RWPE1 (cell line): ENCODE measurements at places on chromosomes 1 and 21.

DNA sequence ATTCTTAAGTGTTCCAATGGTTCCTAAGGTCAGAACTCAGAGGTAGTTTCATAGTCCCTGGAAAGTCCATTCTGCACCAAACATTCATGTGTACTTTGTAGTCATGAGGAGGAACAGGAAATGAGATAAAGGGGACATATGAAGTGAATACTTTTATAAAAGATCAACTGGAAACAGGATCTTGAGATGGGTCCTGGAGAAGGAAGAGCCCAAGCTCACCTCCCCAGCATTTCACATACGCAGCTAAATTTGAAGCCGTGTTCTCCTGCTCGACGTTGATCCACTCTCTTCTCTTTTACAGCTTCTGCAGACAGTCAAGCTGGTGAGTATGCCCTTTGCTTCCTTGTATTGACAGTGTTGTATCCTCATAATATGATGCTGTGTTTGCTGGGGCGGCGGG, 429 bp downstream of the FCGR2A start:
- no peak for DNase-seq

DNA sequence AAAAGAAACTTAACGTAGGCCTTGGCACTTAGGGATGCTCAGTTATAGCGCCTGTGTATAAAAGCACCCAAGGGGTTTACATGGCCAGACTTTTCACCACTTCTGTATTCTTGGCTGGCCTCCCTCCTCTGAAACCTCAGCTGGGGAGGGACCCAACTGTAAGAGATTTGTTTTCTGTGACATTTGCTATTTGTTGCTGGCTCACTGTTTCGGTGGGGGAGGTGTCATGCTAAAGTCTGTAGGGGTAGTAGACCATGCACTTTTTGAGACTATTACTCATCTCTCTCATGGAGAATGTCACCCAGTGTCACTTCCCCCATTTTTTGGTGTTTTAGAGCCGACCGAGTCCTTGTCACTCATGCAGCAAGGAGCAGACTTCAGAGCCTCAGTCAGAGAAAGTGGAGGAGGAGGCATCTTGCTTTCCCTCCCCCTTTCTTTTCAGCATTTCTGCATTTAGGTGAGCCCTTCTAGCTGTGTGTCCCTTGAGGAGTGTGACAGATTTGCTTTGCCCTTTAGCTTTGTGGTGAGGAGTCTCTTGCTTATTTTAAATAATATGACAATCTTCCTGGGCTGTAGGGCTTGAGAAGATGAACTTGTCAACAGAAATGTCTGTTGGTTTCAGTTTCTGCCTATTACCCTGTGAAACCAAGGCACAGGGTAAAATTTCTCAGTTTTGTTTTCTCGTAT, 160.1 kb downstream of the FASLG start:
- DNase-seq: no peak

- DNase-seq: no peak
Observed at GRCh38 chr1:22821027-22821426, 110.4 kb downstream of the EPHB2 start.

GRCh38 chr1:173009597-173009996, 41.1 kb downstream of the TNFSF18 start:
- DNase-seq: no peak

GRCh38 chr21:44800103-44800502, 1.5 kb downstream of the UBE2G2 start:
- peak; percentile 34 for DNase-seq

DNA sequence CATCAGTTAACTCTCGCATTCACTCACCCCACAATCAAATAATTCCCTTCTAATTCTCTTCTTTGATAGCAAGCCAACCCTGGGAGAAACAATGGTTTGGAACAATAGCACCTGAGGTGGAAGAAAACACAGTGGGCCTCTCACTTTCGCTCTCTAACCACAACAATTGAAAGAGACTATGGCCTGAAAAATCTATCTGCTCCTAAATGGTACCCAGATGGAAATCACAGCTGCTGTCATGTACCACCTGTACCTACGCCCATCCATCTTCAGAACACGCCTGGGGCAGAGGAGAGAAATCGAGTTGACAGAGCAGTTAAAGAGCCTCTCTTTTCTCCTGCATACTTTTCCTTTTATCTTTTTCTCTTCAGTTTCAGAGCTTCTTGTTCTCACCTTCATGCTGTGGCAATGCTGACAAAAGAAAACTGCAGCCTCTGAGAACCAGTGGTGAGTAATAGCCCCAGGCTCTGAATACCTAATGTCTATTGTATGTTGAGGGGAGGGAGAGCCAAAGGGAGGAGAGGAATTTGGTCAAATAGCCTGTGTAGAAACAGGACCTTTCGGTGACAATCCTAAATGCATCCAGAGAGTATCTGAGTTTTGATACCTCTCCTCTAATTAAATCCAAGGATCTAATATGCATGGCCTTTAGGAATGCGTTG, 57.7 kb downstream of the ZC3H11B start:
- DNase-seq: peak; percentile 75

GRCh38 chr1:211613108-211613947, 34.4 kb upstream of the SLC30A1 start:
- peak; percentile 58 for DNase-seq

GRCh38 chr1:3530926-3531818, 76.7 kb downstream of the ARHGEF16 start:
- DNase-seq: peak; percentile 96

GRCh38 chr1:3676581-3677470, 24.5 kb downstream of the TP73 start:
- DNase-seq: no peak

GRCh38 chr1:60765204-60765603, 317.2 kb upstream of the NFIA start:
- peak; percentile 20 for DNase-seq

DNA sequence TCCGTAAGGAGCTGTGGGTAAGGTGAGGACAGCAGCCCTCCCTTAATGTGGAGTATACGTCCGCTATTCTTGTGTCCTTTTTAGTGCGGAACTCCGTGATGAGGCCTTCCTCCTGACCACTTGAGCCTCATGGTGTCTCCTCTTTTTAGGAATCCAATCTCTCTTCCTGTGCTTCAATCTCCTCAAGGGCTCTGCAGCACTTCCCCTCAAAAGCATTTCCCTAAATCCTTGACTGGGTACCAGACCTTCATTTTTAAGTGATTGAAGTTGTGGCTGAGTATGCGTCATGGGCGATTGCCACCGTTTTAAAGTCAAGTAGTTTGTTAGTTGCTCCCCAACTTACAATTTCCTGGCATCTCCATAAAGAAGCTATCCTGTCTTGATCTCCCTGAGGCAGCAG, 62.8 kb downstream of the SAMSN1 start:
- no peak for DNase-seq

DNA sequence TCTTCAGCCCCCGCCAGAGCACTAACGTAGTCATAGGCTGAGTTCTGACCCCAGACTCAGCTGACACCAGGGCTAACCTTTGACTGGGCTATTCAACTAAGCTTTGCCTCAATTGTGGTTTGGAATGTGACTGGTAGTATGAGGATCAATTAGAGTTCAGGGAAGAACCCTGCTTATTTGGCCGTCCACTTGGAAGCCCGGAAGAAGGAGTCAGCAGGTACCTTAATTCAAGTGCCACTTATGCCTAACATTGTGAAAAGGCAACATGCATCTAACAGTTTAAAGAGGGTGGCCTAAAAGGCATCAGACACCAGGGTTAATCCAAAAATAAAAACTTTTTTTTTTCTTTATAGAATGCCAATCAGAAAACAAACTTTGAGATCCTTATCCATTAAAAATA, 92.3 kb downstream of the BEND5 start:
- DNase-seq: no peak

DNA sequence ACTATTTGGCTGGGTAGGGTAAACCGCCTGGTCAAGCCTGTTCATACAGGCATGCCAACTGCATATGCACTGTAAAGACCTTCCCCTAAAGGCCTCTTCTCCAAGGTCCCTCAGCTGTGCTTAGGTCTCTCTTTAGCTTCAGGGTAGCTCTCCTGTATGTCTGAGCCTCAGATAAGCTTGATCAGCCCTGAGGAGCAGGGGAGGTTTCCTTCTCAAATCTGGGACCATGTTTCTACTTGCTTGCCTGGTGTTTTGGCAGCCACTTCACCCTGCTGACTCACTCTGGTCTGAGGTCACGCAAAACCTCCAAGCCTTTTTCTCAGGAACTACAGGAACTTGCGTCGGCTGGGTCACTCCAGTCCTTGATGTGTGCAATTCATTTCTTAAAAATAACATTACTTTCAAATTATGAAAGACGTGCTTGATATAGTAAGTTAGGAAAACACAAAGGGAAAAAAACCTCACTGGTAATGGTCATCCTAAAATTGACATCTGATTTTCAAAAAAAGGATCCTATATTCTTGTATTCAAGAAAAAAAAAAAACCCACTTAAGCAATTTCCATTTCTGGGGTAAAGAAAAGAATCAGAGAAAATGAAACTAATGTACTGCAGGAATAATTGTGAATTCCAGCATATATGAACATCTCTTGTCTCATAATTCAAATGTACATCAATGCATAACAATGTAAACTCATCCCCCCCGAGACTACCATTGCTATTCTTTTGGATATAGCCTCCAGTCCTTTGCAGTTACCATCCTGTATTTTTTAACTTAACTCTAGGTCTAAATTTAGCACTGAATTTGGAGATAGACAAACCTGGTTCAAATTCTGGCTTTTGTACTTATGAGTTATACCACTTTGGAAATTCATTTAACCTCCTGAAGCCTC, 24.8 kb upstream of the RNF19B start:
- peak; percentile 88 for DNase-seq

DNA sequence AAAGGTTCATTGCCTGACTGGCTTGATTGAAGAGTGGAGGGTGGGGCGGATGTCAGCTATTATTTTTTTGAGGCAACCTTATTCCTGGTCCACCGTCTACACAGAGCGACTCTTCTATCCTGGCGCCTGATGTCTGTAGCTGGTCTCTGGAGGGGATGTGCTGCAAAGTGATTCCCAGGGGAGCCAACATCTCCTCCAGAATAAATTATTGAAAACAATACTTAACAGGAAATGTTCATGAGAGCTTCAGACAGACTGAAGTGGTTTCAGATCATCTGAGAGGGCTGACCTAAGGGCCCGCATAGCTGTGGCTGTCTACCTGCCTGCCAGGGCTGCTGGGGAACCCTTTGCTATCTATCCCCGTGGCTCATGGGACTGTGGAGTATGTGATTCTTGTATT, 66.7 kb downstream of the TEX35 start:
- no peak for DNase-seq

DNA sequence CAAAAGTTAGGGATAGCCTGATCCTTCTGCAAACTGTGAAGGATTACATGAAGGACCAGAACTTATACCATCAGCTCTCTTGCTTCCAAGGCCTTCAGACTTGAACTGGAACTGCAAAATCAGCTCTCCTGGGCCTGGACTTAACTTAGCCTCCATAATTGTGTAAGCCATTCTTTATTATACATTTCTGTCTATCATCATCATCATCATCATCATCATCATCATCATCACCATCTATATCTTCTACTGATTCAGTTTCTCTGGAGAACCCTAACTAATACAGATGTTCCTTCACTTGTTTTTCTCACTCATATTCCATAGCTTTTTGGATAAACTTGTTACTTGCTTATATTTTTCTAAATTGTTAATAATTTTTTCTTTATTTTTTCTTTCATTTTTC, 50.0 kb downstream of the PAPPA2 start:
- no peak for DNase-seq

- no peak for DNase-seq
Observed at GRCh38 chr21:42172596-42173483, 46.1 kb upstream of the ABCG1 start.

DNA sequence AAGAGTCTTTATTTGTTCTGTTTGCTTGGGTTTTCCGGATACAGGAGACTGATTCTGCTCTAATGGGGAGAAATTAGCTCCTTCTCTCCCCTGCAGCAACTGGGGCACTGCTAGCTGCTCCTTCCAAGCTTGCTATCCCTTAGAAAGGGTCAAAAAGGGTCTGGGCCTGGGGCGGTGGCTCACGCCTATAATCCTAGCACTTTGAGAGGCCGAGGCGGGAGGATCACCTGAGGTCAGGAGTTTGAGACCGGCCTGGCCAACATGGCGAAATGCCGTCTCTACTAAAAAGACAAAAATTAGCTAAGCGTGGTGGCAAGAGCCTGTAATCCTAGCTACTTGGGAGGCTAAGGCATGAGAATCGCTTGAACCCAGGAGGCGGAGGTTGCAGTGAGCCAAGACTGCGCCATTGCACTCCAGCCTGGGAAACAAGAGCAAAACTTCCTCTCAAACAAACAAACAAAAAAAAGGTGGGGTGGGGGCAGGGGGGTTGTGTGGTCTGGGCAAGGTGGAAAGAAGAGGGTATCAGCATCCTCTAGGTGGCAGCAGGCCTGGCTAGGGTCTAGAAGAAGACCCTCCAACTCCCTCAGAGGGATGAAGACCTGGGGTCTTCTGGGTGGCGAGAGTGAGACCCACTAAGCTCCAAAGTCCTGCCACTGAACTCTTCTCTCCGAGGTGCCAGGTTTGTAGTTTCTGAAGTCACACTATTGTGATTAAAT, 15.4 kb upstream of the TBX15 start:
- no peak for DNase-seq

DNA sequence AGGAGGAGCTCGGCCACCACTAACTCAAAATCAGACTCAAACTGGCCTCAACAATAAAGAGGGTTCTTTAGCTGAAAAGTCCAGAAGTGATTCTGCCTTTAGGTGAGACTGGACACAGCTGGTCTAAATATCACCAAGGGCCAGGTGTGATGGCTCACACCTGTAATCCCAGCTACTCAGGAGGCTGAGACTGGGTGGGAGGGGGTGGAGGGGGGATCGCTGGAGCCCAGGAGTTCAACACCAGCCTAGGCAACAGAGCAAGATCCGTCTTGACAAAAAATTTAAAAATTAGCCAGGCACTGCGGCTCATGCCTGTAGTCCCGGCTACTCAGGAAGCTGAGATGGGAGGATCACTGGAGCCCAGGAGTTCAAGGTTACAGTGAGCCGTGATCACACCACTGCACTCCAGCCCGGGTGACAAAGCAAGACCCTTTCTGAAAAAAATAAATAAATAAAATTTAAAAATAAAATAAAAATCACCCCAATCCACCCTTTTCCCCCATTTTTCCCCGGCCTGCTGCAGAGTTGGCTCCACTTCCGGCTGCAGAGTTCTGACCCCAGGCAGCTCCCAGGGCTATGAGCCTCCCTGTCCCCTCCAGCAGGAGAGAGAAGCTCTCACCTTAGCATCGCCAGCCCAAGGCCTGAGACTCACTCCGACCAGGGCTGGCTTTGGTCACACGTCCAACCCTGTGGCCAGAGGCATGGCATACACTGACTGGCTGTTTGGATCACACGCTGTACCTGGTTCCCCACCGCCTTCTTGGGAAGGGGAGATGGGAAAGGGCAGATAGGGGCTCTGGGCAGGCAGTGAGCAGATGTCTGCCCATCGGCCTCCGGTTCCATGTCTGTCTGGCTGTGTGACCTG, 87.3 kb upstream of the IFFO2 start:
- no peak for DNase-seq

GRCh38 chr1:184464757-184465156, 77.9 kb downstream of the C1orf21 start:
- DNase-seq: no peak
